ENCODE measurements at places on chromosomes 1 and 21.

- no peak for DNase-seq
Observed at GRCh38 chr1:169312084-169312954, 55.3 kb downstream of the NME7 start.

GRCh38 chr1:59776960-59777852 is 37.5 kb upstream of the HOOK1 start:
- no peak for DNase-seq

- DNase-seq: no peak
Observed at GRCh38 chr1:229856009-229856650, 210.9 kb upstream of the GALNT2 start.

GRCh38 chr1:119903443-119903835 is 7.1 kb upstream of the ADAM30 start:
- DNase-seq: no peak

GRCh38 chr1:43451701-43452532 is 1.8 kb downstream of the HYI start:
- no peak for DNase-seq

- no peak for DNase-seq
Observed at GRCh38 chr1:170545476-170545875, 13.5 kb downstream of the GORAB start.

DNA sequence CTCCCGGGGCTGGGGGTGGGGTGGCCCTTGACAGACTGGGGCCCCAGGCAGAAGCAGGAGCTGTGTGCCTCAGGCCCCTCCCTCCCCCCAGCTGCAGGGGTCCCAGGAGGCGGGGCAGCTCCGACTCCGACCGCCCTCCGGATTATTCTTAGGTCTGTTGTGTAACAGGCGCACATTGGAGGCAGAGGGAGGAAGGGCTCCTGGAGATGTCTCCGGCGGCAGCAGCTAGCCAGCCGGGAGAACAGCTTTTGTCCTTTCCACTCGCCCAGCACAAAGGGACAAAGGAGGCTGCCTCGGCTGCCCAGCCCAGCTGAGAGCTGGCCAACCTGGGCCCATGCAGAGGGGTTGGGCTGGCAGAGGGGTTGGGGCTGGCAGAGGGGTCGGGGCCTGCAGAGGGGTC is 29.7 kb upstream of the PLCH2 start:
- DNase-seq: no peak

GRCh38 chr1:186183970-186184628 is 191.0 kb downstream of the TPR start:
- DNase-seq: no peak

- no peak for DNase-seq
Observed at GRCh38 chr1:87325982-87326738, 2.5 kb upstream of the LMO4 start.

GRCh38 chr21:39645331-39645730 is 32.6 kb downstream of the B3GALT5 start:
- DNase-seq: no peak

- no peak for DNase-seq
Observed at GRCh38 chr1:45395051-45395450, 54.8 kb upstream of the MUTYH start.

DNA sequence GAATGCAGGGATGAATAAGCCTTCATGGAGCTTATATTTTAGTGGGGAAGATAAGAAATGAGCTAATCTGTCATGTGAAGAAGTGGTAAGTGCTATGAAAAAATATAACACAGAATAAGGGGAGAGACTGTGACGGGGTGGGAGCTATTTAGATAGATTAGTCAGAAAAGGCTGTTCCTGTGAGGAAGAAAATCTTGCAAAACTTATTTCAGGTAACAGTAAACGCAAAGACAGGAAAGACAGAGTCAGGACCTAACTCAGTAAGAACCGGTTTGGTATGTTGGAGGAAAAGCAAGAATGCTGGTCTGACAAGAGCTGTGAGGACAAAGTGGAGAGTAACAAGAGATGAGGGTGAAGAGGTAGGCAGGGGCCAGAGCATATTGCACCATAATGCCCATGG is 22.0 kb downstream of the GNAI3 start:
- DNase-seq: no peak

DNA sequence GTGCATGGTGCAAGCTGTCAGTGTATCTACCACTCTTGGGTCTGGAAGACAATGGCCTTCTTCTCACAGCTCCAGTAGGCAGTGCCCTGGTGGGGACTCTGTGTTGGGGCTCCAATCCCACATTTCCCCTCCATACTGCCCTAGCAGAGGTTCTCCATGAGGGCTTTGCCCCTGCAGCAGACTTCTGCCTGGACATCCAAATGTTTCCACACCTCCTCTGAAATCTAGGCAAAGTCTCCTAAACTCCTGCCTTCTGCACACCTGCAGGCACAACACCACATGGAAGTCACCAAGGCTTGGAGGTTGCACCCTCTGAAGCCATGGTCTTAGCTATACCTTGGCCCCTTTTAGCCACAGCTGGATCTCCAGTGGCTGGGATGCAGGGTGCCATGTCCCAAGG is 31.8 kb upstream of the CITED4 start:
- DNase-seq: no peak

DNA sequence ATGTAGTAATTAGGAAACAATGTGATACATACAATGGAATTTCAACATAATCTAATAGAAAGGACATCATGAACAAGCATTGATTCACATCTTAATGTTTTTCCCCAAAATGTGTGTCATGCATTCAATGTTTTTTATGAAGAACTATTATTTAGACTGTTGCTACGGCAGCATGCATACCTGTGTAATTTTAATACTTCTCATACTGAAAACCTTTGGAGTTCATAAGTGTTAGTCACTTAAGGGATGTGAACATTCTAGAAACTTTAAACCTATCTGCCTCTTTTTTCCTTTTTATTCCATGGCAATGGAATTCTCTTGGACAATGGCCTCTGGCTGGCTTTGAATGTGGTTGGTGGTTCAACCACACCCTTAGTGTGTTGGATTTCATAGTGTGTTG is 48.6 kb downstream of the TMPRSS15 start:
- no peak for DNase-seq

All from activated naive CD4-positive, alpha-beta T cell treated with anti-CD3 and anti-CD28 coated beads, Interleukin-2, amount 50 U/mL, for 72 hours (primary cell).